ENCODE measurements at places on chromosomes 3 and 15.
A peak's percentile ranks its signal among the peaks of the same experiment; 100 is the strongest.

GRCh38 chr15:78992416-78993256 lies 47.8 kb upstream of the CTSH start:
- no peak for DNase-seq

DNA sequence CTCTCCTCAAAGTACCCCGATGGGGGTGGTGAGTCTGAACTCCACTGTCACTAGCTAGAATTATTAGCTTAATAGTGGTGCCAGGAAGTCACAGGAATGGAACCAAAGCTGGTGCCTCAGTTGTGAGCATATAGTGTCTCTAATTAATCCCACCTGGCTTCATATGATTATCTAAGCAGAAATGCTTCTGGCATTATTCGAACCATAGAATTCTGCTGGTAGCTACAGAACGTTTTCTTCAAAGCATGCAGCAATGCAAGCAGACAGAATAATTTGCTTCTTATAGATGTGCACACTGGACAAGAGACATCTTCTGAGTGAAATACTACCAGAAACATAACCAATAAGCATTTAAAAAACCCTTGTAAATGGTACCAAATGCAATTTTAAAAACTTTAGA lies 160.9 kb downstream of the IMPG2 start:
- no peak for DNase-seq

GRCh38 chr3:24769918-24770317 lies 275.3 kb upstream of the THRB start:
- DNase-seq: no peak

DNA sequence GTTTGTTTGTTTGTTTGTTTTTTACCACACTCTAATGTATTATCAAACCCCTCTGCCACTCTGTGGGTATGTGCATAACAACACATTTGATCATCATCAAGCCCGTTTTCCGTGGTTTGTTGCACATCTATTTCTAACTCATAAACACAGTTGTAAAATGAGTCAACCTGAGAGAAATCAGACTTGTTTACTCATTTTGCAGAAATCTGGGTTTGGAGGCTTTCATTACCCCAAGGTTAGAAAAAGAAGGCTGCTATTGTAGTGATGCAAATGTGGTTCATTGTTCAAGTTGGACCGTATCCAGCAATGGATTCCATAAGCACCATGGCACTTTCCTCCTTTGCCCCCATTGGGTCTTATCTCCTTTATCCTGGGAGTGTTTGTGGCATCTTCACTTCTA lies 353.2 kb upstream of the SOX2 start:
- DNase-seq: no peak

DNA sequence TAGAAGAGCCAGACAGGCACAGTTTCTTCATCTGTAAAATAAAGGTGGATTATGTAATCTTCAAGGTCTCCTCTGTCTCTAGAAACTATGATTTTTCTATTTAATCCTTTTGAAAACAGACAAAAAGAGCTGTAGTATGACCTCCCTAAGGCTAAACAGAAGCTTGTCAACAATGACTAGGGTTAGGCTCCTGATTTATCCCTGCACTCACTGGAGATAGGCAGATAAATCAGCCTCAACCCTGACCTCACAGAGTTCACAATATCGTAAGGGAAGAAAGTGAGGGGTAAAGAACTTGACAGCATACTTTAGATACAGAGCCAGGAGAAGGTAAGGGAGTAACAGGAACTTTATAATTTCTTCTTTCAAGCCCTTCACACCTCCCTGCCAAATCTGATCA lies 124.8 kb downstream of the TMCC1 start:
- DNase-seq: no peak

DNA sequence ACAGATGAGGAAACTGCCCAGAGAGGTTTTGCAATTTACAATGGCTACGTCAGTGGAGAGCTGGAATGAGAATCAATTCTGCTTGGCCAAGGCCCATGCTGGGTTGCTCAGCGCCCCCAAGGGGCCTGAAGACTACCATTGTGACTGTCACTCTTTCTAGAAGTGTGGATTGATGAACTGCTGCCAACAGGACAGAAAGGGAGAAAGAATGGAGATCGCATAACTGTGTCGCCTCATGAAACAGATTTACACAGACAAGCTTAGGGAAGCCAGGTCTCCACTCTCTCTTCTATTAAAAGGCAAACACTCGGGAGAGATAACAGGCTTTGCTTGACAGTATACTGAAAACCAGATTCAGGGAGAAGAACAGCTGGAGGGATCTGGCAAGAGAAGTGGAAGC lies 160.0 kb downstream of the STT3B start:
- DNase-seq: no peak

- DNase-seq: no peak
These were observed 31.1 kb upstream of the SMAD6 start for GRCh38 chr15:66670762-66671580.

GRCh38 chr3:87461036-87461435 lies 184.7 kb upstream of the POU1F1 start:
- no peak for DNase-seq

GRCh38 chr3:81650187-81650586 lies 111.3 kb downstream of the GBE1 start:
- no peak for DNase-seq

GRCh38 chr15:83605111-83605945 lies 48.6 kb upstream of the ADAMTSL3 start:
- DNase-seq: no peak

- DNase-seq: peak; percentile 18
These were observed 335.2 kb downstream of the GAP43 start for GRCh38 chr3:115958526-115958925.

DNA sequence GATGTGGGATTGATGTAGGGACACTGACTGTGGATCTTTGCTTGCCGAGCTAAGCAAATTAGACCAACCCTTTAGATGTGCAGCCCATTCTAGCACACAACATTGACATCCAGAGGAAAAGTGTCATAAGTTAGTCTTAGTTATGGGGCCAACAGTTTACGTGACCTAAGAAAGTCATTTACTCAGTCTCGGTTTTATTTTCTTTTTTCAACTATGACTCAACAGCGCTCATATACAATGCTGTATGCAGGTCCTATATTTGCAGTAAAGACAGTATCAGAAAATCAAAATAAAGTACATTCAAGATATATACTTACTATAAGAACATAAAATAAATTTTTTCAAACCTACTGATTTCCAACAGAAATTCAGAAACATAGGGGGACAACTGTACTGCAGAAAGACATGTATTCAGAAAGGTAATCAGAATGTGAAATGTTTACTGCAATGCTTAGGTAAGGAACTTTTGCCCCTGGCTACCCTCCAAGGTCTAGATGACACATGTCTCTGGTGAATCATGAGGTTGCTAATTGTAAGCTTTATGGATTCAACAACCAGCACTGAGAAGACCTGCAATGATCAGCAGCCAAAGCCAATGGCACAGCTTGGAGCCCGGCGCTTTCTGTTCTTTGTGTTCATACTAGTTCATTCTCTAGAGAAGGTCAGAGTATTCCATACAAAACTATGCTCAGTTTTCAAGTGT lies 317.5 kb upstream of the CNTN6 start:
- DNase-seq: no peak

GRCh38 chr3:59809016-59809415 lies 759.2 kb upstream of the CFAP20DC start:
- DNase-seq: no peak

- DNase-seq: no peak
These were observed 111.4 kb downstream of the ZMAT3 start for GRCh38 chr3:178960181-178960580.

DNA sequence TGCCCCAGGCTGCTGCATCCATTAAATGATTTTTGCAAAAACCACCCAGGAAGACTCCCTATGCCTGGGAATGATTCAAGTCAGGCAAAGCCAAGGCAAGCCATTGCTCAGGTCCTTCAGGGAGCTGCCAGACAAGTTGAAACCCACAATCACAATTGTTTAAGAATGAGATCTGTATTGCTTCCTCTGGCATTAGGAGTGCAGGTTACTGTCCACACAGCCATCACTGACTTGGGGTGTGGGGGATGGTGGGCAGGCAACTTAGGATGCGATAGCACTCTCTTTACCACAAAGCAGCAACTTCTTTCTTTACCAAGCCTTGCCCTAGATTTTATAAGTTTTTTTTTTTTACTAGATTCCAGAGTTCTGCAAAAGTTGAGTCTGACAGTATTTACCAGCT lies 15.0 kb upstream of the IL20RB start:
- no peak for DNase-seq

DNA sequence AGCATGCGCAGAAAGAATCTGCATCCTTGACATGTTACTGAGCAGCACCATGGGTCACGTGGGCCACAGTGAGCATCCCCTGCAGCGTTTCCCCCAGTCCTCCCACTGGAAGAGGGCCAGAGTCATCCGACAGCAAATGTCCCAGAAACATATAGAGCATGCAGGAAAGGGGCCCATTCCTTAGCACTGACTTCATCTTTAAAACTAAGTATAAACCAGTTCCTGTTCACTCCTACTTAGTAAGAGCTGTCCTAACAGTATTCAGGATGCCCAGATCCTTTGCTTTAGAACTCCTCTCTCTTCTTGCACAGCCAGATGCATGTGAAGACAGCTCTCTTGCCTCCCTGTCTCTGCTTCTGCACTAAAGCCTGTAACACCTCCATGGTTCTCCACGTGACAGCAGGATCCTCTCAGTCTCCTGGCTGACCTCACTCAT lies 79.3 kb upstream of the OXTR start:
- no peak for DNase-seq

- DNase-seq: no peak
These were observed 6.7 kb downstream of the PAQR5 start for GRCh38 chr15:69305204-69305931.

GRCh38 chr3:23182996-23183513 lies 20.1 kb upstream of the UBE2E2 start:
- no peak for DNase-seq

- peak; percentile 4 for DNase-seq
These were observed 62.6 kb downstream of the PLXNA1 start for GRCh38 chr3:127045435-127046045.

- no peak for DNase-seq
These were observed 38.3 kb upstream of the BOC start for GRCh38 chr3:113173102-113173501.

- DNase-seq: no peak
These were observed 218.9 kb downstream of the PLOD2 start for GRCh38 chr3:145942052-145942451.

DNA sequence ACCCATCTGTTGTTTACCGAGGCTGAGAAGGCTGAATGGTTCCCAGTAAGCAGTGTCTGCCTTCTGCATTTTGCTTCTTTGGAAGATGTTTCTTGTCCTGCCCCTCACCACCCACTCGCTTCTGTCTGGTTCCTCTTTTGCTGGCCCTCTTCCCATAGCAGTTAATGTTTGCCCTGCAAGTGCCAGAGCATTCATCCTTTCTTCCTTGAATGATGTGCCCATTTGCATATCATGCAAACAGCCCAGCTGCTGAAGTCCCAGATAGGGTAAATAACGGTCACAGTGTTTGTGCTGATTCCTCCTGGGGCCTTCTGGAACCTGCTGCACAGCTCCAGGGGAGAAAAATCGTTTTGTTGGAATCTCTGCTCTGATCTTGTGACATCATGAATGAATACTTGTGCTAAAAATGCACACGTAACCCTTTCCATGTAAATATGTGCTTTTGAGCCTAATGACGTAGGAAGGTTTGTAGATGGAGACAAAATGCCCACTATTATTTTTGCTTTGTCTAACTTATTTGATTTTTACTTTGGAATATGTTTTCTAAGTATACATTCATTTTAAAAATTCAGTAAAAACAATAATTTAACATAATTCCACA lies 381.0 kb downstream of the SOX2 start:
- DNase-seq: no peak

- DNase-seq: no peak
These were observed 54.5 kb downstream of the GABRG3 start for GRCh38 chr15:27025481-27025966.

DNA sequence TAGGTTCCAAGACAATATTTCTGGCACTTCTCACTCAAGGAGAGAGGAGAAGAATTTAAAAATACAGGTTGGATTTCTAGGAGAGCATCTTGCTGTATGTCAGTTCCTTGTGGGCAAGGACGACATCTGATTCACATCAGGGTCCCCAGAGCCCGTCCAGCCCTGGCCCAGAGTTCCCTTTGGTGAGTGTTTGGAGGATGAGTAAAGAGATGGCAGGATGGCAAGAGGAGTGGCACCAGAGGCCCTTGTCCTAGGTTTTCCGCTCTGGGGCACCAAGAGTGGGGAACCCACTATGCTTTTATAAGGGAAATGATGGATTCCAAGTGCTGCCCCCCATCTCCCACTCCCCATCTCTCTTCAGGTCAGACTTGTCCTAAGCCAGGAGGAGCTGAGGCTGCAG lies 181.8 kb downstream of the TBC1D2B start:
- no peak for DNase-seq

DNA sequence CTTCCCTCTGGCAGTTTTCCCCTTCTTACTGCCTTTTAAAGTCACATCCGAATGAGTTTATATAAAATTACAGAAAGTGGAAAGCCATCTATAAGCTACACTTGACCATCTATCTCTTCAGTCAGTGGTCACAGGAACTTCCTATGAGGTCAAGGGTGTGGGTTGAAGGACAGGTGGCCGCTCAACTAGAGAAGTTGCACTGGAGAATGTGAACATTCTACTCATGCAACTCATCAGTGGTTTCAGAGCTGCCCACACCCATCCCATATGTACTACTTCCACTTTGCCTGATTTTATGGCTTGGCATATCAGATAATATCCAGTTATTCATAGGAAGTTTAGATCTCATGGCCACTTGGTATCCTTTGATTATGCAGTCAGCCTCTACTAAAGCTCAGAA lies 57.4 kb upstream of the TMEM158 start:
- no peak for DNase-seq

GRCh38 chr3:111712294-111713167 lies 117.4 kb upstream of the ZBED2 start:
- DNase-seq: peak; percentile 82

GRCh38 chr3:138775254-138775595 lies 59.5 kb downstream of the PIK3CB start:
- no peak for DNase-seq

- DNase-seq: no peak
These were observed 7.0 kb downstream of the NR2E3 start for GRCh38 chr15:71817351-71817750.

GRCh38 chr3:57559526-57559925 lies 3.5 kb downstream of the PDE12 start:
- no peak for DNase-seq

GRCh38 chr15:82548700-82549099 lies 8.4 kb upstream of the RPS17 start:
- DNase-seq: no peak

DNA sequence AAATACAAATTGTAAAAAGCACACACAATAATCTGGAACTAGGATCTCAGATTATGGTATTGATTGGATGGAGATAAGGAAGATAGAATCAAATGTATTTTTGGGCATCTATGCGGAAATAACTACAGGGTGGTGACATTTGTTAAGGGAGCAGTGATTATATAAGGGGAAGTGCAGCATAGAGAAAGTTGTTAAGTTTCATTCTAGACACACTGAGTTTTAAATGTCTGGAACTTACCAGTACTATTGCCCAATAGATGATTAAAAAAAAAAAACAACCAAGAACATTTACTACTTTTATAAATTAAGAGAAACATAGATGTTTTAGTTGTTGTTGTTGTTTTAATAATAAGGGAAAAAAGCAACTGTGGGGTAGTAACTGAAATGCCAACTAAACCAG lies 32.1 kb upstream of the C3orf38 start:
- DNase-seq: no peak
